Panc1 (cell line): ENCODE measurements at places on chromosomes 6 and 20. TPM values are rescaled to one million over a fixed set of nuclear protein-coding genes. Genes with fewer than 3 reads are reported as not detected.

Gene FAM229B
- total RNA-seq: 12.0 TPM

Gene SIRPB1
- total RNA-seq: 0.72 TPM

Gene EYS
- total RNA-seq: not detected

Gene GRIK2
- total RNA-seq: 6.6 TPM

Gene HSPA12B
- 0.21 TPM for total RNA-seq

Gene TMEM244
- total RNA-seq: not detected

Gene BMP7
- 11.5 TPM for total RNA-seq

Gene SMLR1
- total RNA-seq: 0.08 TPM

Gene TNFAIP3
- total RNA-seq: 15.0 TPM

Gene PAK5
- total RNA-seq: not detected

Gene PGC
- 0.18 TPM for total RNA-seq

Gene MOG
- not detected for total RNA-seq

Gene GID8
- 37.3 TPM for total RNA-seq

Gene RRAGD
- total RNA-seq: 27.8 TPM

Gene ECT2L
- total RNA-seq: not detected

Gene BPIFB6
- total RNA-seq: not detected

Gene HEY2
- not detected for total RNA-seq

Gene RTN4IP1
- 9.4 TPM for total RNA-seq

Gene CD24
- 57.4 TPM for total RNA-seq

Gene FAM184A
- total RNA-seq: 8.7 TPM

Gene ZBP1
- total RNA-seq: not detected

Gene PLAGL2
- 40.6 TPM for total RNA-seq

Gene ANGPT4
- not detected for total RNA-seq

Gene PSORS1C2
- not detected for total RNA-seq

Gene LYRM4
- total RNA-seq: 27.4 TPM

Gene SPINT3
- not detected for total RNA-seq

Gene ADGRF5
- 0.18 TPM for total RNA-seq

Gene EDN1
- 15.1 TPM for total RNA-seq

Gene TMEM14A
- 45.6 TPM for total RNA-seq
